Spinal cord (tissue), 10 donors: ENCODE measurements at places on chromosomes 16 and 17. TPM values are rescaled to one million over a fixed set of nuclear protein-coding genes. Genes with fewer than 3 reads are reported as not detected.

GRCh38 chr16:28486266-28486665 is 5.6 kb downstream of the CLN3 start:
- H3K36me3 ChIP-seq: peaks cover 57% of the 10 kb centered on the region
- H3K4me1 ChIP-seq: peaks cover 8% of the 10 kb centered on the region

DNA sequence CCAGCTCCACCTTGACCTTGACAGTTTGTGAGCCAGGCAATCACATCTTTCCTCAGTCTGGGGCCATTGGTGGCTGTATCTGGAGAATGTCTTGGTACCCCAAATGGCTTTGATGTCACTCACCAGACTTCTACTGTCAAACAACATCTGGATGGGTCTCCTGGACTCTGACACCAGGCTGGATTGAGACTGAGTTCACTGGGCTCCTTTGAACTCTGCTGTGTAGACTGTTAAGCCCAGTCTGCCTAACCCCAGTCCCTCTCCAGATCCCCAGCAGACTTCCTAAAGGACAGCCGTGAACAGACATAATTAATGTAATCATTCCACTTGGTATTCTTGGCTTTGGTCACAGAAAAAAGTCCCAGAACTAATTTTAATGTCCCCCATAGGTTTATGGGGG is 84.1 kb upstream of the KIFC3 start:
- no peaks in the 10 kb centered on the region for H3K36me3 ChIP-seq
- peaks cover 21% of the 10 kb centered on the region for H3K4me1 ChIP-seq
- H3K4me3 ChIP-seq: no peak overlapping the region
- peaks cover 22% of the 10 kb centered on the region for H3K27me3 ChIP-seq

GRCh38 chr17:58189436-58190146 is 2.9 kb upstream of the EPX start:
- DNase-seq: no peak
- H3K4me1 ChIP-seq: no peaks in the 10 kb centered on the region
- no peaks in the 10 kb centered on the region for H3K36me3 ChIP-seq
- no peak overlapping the region for H3K4me3 ChIP-seq
- no peak overlapping the region for H3K27ac ChIP-seq

- peak; percentile 76 for DNase-seq
- H3K36me3 ChIP-seq: peaks cover 61% of the 10 kb centered on the region
- no peaks in the 10 kb centered on the region for H3K27me3 ChIP-seq
- H3K4me1 ChIP-seq: peaks cover 70% of the 10 kb centered on the region
Observed at GRCh38 chr17:81428948-81429774, 33.9 kb downstream of the BAHCC1 start.

Gene HOXB8
- total RNA-seq: 23.7 TPM
